Activated gamma-delta T cell treated with anti-CD3 and anti-CD28 coated beads, Interleukin-2, amount 50 U/mL, for 16 hours (primary cell): ENCODE measurements at places on chromosomes 7 and 10.
A peak's percentile ranks its signal among the peaks of the same experiment; 100 is the strongest.

DNA sequence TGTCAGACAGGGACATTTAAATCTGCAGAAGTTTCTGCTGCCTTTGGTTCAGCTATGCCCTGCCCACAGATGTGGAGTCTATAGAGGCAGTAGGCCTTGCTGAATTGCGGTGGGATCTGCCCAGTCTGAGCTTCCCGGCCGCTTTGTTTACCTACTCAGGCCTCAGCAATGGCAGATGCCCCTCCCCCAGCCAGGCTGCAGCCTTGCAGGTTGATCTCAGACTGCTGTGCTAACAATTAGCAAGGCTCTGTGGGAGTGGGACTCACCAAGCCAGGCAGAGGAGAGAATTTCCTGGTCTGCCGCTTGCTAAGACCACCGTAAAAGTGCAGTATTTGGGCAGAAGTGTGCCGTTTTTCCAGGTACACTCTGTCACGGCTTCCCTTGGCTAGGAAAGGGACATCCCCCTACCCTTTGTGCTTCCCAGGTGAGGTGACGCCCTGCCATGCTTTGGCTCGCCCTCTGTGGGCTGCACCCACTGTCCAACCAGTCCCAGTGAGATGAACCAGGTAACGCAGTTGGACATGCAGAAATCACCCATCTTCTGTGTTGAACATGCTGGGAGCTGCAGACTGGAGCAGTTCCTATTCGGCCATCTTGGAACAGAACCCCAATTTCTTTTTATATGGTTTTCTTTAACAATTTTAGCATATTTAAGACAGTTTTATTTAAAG lies 28.4 kb upstream of the VWDE start:
- DNase-seq: no peak

DNA sequence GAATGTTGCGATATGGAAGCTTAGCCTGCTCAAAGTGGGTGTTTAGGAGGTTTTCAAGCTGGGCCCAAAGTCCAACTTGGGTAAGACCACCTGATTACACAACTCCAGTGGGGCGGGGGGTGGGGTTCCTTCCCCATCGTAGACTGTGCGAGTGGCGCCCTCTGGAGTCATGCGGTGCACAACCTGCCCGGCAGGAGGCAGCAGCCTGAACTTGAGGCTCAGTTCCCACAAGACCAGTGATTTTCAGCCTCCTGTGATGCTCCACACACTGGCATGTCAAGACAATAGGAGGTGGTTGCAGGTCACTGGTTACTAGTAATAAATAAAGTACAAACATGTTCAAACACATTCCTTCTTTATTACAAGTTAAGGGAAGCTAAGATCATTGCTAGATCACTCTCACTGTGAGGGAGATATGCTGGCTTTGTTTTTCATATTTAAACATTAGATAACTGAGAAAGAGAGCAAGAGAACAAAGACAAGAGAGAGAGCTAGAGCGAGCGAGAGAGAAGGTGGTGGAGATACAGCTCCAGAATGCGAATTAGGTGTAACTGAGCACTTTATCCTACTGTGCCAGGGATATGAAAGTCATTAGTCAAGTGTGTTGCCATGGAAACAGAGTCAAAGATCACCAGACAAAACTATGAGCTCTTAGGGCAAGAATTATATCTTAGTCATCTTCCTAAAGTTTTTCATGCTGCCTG lies 97.4 kb upstream of the BMPER start:
- no peak for DNase-seq

GRCh38 chr7:29146888-29147609 lies 712 bp upstream of the CPVL start:
- DNase-seq: no peak

GRCh38 chr7:133164498-133164897 lies 82.6 kb upstream of the CHCHD3 start:
- DNase-seq: no peak

- DNase-seq: no peak
Observed at GRCh38 chr10:71462062-71462935, 65.6 kb downstream of the CDH23 start.

GRCh38 chr10:132132421-132132841 lies 54.3 kb upstream of the DPYSL4 start:
- no peak for DNase-seq

- no peak for DNase-seq
Observed at GRCh38 chr7:374706-375311, 84.8 kb downstream of the FOXL3 start.

DNA sequence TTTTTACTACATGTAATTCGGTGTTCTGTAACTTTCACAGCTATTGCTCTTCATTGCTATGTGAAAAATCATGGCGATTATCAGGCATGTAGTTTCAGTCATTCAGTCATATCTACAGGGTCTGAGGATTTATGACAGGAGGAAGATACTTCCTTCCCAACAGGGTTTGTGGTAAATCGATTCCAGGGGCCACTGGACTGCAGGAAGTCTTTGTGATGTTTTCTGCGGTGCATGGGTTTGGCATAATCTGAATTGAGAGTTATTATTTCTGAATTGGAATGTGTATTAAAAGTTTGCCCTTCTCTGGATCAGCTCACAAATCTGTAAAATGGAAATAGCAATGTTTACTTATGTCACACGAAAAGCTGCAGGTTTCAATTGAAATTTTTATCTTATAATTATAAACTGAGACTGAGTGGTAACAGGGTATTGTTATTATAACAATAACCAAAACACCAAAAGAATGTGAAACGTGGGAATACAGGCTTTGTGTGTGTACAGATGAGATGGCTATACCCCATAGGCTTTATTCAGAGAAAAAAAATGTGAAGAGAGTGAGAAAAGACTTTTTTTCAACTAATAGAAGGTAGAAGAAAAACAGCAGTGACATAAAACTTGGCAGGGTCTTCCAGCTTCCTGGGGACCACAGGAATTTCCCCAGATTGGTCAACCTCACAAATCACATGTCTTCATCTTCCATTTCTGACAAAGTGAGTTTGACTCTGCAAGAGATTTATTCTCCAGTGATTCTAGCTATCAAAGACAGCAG lies 307.7 kb upstream of the NFE2L3 start:
- no peak for DNase-seq

- DNase-seq: peak; percentile 29
Observed at GRCh38 chr7:140229591-140230515, 53.1 kb upstream of the KDM7A start.

DNA sequence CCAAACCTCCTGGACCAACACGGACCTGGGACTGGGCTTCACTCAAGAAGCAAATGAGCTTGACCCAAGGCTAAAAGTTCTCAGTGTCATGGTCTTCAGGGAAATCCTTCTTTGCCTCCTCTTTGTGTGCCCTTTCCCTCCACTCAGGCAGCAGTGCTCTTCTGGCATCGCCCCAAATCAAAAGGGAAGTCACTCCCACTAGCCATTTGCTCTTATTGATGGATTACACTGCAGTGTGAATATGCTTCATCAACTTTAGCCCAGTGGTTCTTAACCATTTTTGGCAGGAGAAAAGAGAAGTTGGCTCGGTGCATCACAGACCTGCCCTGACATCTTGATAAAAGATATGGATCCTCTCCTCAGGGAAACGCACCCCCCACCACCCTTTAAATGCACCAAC lies 19.2 kb upstream of the IKZF1 start:
- DNase-seq: no peak

DNA sequence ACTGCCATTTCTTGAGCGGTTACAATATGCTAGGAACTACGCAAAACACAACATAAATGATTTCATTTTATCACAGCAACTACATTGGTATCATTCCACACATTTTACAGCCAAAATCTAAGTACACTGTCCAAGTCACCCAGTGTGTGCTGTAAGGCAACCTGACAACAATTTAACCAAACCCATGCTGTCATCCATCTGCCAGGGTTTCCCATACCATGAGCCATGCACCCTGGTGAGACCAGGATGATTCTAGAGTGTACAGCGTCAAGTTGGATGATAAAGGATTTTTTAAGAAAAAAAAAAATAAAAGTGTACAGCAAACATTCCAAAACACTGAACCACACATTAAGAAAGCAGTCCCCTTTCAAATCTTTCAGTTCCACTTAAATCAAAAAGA lies 52.9 kb downstream of the PIK3AP1 start:
- no peak for DNase-seq

DNA sequence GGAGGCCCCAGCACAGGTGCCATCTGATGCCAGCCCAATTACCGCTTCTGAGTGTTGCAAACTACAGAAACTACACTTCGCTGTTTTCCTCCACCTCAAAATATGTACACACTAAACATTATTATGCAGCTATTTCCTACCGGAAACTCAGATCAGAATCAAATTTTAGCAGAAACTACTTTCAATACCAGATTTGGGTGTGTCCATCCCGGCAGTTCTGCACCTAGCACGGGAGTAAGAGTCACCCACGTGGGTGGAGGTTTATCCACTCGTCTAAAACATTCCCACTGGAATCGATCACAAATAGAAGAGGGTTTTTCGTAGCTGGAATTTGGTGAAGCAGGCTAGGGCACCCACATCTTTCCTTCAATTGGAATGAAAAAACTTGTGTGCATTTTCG lies 214.4 kb upstream of the PRKCQ start:
- DNase-seq: no peak

DNA sequence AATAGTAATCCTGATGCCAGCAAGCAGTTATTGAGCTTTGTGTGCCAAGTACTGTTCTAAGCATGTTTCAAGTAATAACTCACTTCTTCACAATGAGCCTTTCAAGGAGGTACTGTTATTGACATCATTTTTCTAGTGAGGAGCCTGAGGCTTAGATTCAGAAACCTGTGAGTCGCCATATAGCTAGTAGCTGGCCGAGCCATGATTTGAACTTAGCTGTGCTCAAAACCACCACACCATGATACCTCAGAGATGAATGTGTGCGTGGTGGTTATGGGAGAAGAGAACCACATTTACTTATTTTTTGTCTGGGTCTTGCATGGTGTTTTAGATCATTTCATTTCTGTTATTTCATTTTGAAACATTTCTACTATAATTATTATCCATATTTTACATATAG lies 578.9 kb downstream of the AUTS2 start:
- no peak for DNase-seq

GRCh38 chr7:34139086-34139485 lies 233.7 kb downstream of the BMPER start:
- no peak for DNase-seq

DNA sequence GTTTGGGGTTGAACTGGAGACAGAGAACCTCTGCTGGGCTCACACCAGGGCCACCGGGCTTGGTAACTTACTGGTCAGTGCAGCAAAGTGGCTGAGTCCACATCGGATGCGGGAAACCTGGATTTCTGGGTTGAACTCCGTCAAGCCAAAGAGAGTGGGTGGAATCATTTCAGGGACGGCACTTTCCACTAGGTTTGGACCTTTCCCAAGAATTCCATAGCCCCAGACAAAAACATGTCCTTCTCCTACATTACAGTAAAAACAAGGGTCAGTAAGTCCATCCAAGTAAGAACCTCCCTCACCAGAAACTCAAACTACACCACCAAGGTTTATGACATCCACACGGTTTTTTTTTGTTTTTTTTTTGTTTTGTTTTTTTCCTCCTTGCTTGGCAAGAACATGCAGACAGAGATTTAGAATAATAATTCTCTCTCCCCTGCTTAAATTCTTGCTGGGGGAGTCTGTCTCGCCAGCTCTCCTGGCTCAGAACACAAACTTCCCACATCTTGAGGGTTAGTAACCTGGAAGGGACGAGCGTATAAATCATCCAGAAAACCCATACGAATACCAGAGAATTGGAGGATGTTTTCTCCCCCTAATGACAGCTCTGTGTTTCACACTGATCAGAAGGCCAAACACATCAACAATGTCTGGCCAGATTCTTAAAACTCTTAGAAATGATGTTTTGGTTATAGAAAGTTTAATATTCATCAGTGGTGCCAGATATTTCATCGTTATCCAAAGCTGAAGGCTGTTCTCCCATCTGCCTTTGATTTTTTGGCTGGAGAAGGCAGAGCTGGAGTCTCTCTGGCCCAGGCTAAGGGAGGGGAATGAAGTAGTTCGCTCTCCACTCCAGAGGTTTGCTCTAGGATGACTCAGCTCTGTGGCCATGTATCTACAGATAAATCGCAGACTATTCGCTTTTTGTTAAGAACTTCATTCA lies 17.5 kb downstream of the RCC1L start:
- no peak for DNase-seq

DNA sequence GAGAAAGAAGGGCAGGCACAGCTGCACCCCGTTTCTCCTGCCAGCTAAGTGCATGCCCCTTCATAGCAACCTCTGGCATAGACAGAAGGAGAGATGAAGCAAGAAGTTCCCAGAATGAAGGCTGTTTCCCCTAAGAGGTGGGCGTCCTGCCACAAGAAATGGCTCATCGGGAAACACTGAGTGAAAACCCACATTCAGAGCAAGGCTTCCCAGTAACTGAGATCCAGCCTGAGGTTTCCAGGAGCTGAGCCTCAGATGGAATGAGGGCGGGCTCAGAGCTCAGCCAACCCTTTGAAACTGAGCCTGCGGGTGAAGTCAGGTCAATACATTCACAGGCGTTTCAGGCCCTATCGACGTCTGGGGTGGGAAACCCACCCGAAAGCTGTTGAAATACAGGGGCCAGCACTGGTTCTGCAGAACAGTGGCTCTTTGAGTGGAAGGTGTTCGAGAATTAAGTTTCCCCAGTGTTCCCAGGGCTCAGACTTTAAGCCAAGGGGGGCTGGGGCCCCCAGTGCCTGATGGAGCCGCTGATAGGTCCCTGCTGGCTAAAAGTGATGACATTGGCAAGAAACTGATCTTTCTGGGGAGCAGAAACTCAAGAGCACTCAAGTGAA lies 510.2 kb downstream of the RPS24 start:
- DNase-seq: no peak

DNA sequence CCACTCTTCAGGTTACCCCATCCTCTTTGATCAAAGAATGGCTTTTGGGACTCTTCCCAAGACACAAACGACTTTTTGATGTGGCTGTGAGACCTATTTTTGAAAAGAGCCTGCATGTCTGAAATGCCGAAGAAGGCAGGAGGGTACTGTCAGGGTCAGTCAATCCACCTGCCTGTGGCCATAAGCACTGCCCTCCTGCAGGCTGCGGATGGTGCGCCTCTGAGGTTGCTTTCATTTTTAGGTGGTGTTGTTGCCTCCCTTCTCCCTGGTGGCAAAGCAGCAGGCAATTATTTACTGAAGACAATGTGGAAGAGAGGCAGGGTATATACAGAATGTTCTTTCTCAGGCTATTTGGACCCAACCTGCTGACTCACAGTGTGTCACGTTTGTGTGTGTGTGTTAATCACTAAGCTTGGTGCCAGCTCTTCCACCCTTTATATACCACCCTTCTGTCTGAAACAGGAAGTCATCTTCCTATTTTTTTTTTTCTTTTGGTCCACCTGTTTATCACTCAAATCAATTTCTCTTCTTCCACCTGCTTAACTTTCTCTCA lies 1421.2 kb upstream of the CELF2 start:
- no peak for DNase-seq
